ENCODE measurements at places on chromosomes 3 and 15.

DNA sequence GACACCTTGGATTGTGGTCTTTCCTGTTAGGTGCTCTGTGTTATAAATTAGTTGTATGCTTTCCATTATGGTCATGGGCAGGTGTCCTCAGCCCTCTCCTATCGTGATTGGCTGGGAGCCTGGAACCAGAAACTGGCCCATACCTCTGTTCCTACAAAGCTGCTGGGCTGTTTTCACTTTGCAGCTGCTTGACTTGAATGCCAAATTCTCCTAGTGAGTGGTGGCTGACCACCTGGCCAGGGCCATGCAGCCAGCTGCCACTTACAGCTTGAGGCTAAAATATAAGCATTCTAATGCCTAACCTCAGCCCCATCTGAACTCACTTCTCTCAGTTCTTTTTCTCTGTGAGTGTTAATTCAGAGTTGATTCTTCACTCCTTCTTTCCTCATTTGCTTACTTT lies 239.3 kb upstream of the GBE1 start:
- ATAC-seq = no peak

GRCh38 chr15:73924171-73924921 lies 1.9 kb upstream of the LOXL1 start:
- peak; percentile 31 for ATAC-seq

- ATAC-seq = no peak
These were observed 9.8 kb downstream of the CCR4 start for GRCh38 chr3:32961189-32961715.

- ATAC-seq = no peak
These were observed 31.2 kb upstream of the TNIK start for GRCh38 chr3:171491361-171491760.

DNA sequence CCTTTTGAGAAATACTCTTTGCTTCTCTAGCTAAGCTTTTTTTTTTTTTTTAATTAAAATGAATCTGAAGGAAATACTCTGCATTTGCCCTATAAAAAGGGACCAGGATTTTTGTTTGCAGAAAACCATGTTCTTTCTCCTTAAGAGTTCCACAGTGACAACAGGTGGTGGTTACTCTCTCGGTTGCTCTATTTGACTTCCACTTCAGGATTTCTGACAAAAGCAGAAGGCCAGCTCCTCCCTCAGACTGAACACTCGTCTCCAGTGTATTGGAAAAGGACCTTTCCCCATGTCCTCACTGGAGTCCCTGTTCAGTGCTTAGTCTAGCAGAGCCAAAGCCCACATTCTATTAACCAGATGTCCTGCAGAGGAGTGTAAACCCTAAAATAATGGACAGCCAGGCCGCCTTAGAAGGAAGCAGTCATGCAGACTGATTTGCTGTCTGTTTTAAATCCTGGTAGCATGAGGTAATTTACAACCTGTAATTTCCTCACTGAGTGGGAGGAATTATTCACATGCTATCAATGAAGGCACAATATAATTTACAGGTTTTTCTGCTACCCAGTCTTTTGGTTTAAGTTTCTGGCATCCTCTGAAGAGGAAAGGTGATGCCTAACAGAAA lies 599.3 kb downstream of the PYDC2 start:
- no peak for ATAC-seq

GRCh38 chr3:61057464-61057863 lies 193.8 kb downstream of the FHIT start:
- ATAC-seq = no peak

DNA sequence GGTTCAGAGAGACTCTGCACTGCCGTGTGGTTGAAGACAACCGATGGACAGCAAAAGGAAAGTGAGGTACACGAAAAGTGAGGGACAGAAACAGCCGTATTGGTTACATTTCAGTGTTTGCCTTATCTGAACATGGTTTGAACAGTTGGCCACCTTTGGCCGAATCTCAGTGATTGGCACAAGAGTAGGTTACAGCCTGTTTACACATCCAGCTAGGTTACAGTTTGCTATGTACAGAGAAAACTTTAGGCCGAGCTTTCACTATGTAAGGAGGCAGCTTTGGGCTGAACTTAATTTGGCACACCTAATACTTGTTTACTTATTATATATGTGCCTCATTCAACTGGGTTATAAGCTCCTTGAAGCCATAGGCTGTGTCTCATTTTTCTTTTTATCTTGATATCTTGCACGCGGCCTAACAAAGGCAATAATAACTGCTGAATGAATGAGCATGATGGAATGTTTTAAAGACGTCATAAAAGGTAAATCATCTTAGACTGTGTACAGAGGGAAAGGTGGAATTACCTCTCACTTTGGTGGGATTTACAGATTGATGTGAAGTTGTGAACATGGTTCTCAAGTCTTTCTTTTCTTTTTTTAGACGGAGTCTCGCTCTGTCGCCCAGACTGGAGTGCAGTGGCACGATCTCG lies 17.2 kb upstream of the GREM1 start:
- no peak for ATAC-seq

DNA sequence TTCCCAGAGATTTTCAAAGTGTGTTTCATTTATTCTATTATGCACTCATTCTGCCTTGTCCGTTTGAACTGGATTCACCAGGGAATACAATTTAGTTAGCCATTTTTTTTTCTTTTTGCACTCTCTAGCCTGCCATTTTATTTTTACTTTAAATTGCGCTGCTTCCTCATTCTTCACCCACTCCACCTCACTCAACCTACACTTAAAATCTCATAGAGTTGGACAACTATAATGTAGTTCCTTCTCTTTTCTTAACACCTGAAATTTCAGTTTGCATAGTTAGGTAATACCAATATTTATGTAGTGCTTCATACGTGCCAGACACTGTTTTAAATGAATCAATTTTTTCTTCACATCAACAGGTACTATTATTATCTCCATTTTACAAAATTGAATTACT lies 42.4 kb upstream of the CMC1 start:
- no peak for ATAC-seq

DNA sequence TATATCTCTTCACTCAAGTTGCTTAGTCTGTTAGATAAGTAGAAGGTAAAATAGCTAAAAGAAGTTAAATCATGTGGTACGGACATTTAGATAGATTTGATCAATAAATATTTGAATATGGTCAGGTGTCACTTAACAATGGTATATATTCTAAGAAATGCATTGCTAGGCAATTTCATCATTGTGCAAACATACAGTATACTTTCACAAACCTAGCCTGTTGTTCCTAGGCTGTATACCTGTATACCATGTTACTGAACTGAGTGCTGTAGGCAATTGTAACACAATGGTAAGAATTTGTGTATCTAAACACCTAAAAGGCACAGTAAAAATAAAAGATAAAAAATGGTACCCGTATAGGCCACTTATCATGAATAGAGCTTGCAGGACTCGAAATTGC lies 112.8 kb upstream of the CGNL1 start:
- ATAC-seq = no peak

DNA sequence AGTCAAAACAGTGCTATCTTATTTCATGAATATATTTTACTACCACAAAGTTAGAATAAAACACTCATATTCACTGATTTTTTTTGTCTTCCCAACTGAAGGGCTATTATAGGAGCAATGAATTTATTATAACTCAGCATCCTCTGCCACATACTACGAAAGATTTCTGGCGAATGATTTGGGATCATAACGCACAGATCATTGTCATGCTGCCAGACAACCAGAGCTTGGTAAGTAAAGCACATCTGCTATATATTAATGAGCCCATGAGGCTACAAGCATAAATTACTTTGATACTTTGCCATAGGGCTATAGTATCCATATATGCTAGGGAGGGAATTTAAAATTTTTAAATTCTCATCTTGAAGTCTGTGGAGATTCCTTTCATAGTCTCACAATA lies 95.9 kb downstream of the FEZF2 start:
- no peak for ATAC-seq

- ATAC-seq = no peak
These were observed 56.0 kb upstream of the MYRIP start for GRCh38 chr3:39753391-39753790.

DNA sequence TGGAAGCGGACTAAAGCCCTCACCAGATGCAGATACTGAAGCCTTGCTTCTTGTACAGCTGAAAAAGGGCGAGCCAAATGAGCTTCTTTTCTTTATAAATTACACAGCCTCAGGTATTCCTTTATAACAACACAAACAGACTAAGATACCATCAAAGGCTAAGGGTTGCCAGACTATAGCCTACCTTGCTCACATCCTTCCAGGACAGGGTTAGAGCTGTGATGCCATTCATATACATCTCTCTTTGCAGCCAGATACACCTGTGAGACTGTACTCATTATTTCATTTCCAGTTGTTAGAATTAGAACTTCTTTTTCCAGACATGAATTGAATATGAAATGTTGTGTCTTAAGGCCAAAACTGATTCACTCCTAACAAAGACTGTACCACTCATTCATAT lies 262.8 kb upstream of the NR2F2 start:
- ATAC-seq = no peak

DNA sequence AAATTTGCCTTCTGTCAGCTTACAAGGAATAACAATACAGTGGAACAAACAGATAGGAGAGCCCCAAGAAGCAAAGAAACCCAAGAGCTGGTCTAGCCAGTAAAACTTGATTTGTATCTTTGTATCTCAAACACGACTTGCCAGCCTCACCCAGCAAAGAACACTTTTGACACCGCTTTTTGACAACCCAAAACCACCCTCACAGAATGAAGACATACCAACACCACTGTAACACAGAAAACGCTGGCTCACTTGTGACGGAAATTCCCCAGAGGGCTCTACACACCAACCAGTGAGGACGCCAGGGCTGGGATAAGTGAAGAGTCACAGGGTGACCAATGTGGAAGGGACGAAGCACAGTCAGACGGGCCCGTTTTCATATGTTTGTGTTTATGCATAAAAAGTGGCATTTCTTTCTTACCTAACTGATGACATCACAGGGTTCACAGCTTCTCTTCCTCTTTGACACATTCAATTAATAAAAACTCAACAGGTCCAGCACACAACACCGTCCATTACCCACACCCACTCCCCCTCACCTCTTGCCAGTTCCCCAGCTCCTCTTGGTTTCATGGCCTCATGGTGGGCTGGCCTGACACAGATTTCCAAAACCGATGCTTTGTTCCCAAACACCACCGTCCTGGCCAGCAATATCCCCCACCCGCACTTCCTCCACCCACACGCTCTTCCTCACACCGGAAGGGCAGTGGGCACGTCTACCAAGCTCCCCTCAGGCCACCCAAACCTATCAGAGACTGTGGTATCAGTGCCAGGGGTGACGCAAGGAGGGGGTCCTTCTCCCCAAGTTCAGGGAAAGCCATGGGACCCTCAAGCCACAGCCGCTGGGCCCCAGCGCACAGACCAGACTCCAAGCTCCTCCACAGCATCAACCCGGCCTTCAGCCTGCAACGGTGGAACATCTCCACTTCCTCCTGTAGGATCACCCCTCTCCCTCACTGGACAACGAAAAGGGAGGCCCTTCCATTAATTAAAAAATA lies 94.2 kb downstream of the ADAMTS17 start:
- ATAC-seq = peak; percentile 84

GRCh38 chr3:151460228-151460627 lies 633 bp downstream of the IGSF10 start:
- ATAC-seq = no peak

DNA sequence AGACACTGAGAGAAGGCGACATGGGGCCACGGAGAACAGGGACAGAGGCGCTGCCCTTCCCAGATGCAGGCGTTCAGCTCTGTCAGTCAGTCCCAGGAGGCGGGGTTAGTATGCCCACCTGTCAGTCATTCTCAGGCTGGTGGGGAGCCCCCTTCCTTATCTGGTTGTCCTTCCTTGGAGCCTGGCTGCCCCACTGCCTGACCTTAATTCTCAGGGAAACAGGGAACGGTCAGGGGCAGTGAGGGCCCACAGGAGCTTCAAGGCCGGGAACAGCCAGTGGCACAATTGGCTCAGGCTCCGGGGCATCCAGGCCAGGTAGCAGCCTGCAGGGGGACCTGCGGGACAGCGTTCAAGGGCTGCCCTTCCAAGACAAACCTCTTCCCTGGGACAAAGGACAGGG lies 133.2 kb downstream of the CHSY1 start:
- ATAC-seq = no peak

DNA sequence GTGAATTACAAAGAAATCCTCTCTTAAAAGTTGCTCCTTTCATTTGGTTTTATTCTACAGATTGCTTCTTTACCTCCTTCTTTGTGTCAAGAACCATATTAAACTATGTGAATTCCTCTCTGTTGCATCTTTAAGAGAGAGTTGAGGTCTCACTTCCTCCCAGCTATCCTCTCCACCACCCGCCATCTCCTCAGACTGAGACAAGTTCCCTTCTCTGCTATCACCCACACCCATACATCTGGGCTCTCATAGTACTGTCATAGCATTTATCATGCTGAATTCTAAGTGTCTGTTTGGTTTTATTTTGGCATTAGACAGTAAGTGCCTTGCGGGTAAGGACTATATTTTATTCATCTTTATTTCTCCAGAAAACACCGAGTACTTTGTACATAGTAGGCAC lies 54.2 kb downstream of the B3GALNT1 start:
- ATAC-seq = no peak

DNA sequence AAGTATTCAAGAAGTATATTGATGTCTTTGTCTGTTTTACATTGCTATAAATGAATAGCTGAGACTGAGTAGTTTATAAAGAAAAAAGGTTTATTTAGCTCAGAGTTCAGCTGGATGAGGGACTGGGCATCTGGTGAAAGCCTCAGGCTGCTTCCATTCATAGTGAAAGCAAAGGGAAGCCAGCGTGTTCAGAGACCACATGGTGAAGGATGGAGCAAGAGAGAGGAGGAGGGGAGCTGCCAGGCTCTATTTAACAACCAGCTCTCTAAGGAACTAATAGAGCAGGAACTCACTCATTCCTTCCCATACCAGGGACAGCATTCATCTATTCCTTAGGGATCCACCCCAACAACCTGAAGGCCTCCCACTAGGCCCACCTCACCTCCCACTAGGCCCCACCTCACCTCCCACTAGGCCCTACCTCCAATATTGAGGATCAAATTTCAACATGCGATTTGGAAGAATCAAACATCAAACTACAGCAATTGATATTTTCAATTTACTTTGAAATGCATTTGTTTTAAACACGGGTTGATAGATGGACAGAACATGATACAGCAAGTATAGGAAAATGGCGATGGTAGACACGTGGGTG lies 167.5 kb upstream of the HES1 start:
- ATAC-seq = no peak

GRCh38 chr3:190205739-190206138 lies 85.0 kb upstream of the P3H2 start:
- ATAC-seq = peak; percentile 88

DNA sequence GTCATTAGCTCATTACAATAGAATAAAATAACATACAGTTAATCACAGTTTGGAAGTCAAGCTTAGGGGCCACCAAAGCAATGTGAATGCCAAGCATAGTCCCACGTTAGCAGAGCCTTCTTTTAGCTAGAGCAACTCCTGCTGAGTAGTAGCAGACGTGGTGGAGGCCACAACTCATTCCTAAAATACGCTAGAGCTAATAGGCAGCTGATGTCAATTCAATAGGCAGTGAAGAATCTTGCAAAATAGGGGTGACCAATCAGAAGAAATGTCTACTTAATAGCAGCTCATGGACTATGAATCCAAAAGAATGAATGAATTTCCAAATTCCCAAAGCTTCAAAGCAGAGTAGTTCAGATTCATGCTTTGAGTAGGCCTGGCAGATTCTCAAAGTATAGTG lies 292.9 kb upstream of the RORA start:
- no peak for ATAC-seq

Data from esophagus mucosa (tissue), 1 donor.